ENCODE measurements at places on chromosomes 5 and 9. TPM values are rescaled to one million over a fixed set of nuclear protein-coding genes. Genes with fewer than 3 reads are reported as not detected.

The MPDZ gene
- total RNA-seq, result 44.2 TPM

The RNF183 gene
- total RNA-seq, result not detected

The PCDH1 gene
- 28.3 TPM for total RNA-seq

The ZNF879 gene
- 13.8 TPM for total RNA-seq

The IPPK gene
- 22.8 TPM for total RNA-seq

The LRRTM2 gene
- 1.0 TPM for total RNA-seq

The PRLR gene
- total RNA-seq, result 2.6 TPM

The SPINK6 gene
- total RNA-seq, result not detected

The SLC1A1 gene
- 7.3 TPM for total RNA-seq

The FAM200C gene
- 2.7 TPM for total RNA-seq
